ENCODE measurements at places on chromosomes 16 and 17. TPM values are rescaled to one million over a fixed set of nuclear protein-coding genes. Genes with fewer than 3 reads are reported as not detected.
A peak's percentile ranks its signal among the peaks of the same experiment; 100 is the strongest.

- DNase-seq: peak; percentile 90
Measured at GRCh38 chr17:7835814-7836595, 2.0 kb downstream of the KDM6B start.

- DNase-seq: peak; percentile 52
Measured at GRCh38 chr17:79836972-79837887, 2.0 kb downstream of the CBX4 start.

- DNase-seq: no peak
Measured at GRCh38 chr17:10843811-10844210, 5.9 kb upstream of the PIRT start.

DNA sequence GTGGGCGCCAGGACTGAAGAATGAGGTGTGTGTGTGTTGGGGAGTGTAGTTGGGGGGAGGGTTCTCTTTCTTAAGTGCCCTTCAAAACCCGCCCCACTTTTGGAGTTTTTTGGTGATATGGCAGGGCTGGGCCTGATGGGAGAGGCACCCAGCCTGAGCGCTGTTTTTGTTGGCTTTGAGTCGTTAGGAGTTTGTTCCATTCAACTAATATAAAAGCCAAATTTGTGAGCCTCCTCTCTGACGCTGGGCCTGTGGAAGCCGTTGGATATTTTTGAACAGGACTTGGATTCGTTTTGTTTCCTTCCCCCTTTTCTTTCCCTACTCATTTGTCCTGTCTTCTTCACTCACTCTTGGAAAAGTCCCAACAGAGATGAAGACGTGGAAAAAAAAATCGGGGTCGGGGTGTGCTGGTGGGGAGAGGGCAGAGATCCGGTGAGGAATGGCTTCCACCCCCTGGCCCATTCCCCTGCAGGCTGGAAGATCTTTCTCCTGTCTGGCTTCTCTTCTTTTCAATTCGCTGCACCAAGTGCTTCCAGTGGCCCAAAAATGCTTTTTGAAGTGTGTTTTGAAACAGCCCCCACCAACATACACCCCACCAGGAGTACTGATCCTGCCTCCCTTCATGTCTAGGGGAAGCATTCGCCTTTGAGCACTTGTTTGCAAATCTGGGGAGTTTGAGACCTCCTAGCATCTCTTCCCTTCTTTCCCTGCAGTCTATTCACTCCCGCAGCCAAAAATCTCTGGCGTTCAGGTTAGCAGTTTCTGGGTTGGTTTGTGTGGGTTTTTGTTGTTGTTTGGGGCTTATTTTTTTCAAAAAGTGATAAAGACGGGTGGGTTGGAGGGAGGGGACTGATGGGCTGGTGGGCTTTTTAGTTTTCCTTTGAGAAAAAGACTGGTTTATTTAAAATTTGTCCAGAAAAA, 2.6 kb downstream of the FZD2 start:
- DNase-seq: no peak

The AIPL1 gene
- 0.91 TPM for total RNA-seq

The SCN4A gene
- total RNA-seq: 0.09 TPM

The PLA2G10 gene
- not detected for total RNA-seq
